ENCODE measurements at places on chromosomes 16 and 17.

- DNase-seq = no peak
Observed at GRCh38 chr17:7560172-7561027, 1.3 kb upstream of the SENP3 start.

- no peak for DNase-seq
Observed at GRCh38 chr17:81310949-81311550, 15.9 kb upstream of the SLC38A10 start.

GRCh38 chr17:52828621-52829020 lies 670.1 kb upstream of the CA10 start:
- no peak for DNase-seq

- no peak for DNase-seq
Observed at GRCh38 chr17:2814049-2814448, 17.8 kb downstream of the RAP1GAP2 start.

- DNase-seq = no peak
Observed at GRCh38 chr17:65698381-65699061, 137.1 kb upstream of the AXIN2 start.

- no peak for DNase-seq
Observed at GRCh38 chr17:75638893-75639292, 5.7 kb downstream of the SMIM5 start.
